GF-D8 (cell line): ENCODE measurements at places on chromosomes 2 and 18.

DNA sequence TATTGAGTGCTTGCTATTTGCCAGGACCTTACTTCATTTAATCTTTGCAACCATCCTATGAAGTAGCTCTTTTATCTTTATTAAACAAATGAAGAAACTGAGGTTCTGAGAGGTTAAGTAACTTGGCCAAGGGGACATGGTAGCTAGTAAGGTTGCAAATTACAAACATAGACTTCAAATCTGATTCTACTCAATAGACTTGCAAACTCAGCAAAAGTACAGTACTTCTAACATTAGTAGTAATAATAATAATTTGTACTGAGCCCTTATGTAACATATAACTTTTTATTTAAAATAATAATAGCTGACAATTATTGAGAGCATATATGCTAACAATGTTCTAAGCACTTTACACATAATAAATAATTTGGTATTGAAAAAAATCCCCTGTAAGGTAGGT is 255.7 kb upstream of the ATP5MC3 start:
- DNase-seq: no peak

- no peak for DNase-seq
Measured at GRCh38 chr2:171652416-171652785, 34.9 kb upstream of the DYNC1I2 start.

- DNase-seq: no peak
Measured at GRCh38 chr2:54551123-54551756, 95.1 kb downstream of the SPTBN1 start.

GRCh38 chr2:19932928-19933327 is 31.1 kb upstream of the TTC32 start:
- DNase-seq: no peak

- DNase-seq: no peak
Measured at GRCh38 chr2:191351921-191352320, 106.7 kb downstream of the MYO1B start.

- DNase-seq: no peak
Measured at GRCh38 chr2:132567682-132568081, 102.3 kb downstream of the LYPD1 start.

DNA sequence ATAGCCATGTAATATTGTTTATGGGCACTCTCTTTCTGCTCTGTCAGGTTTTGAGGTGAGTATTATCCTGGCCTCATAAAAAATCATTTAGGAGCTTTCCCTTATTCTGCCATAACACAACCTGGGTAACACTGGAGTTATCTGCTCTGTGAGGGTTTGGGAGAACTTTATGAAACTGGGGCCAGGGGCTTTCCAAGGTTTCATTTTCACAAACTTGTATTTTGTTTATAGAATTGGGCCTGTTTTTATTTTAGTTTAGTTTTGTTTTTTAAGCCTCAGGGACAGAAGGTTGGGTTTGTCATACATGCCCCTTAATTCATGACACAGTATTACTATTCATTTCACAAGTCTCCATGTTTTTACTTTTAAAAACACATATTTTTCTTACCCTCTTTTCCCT is 83.5 kb downstream of the IRS1 start:
- no peak for DNase-seq

GRCh38 chr2:46163098-46163430 is 134.1 kb upstream of the EPAS1 start:
- no peak for DNase-seq
